ENCODE measurements at places on chromosomes 3 and 15. TPM values are rescaled to one million over a fixed set of nuclear protein-coding genes. Genes with fewer than 3 reads are reported as not detected.

Gene SLC22A13
- 0.24 TPM for polyA plus RNA-seq

Gene STIMATE
- 16.0 TPM for polyA plus RNA-seq

Gene SELENOK
- polyA plus RNA-seq, result 57.0 TPM

Gene GUCA1C
- polyA plus RNA-seq, result not detected

Gene TNFAIP8L3
- 3.0 TPM for polyA plus RNA-seq

Gene ZNF774
- polyA plus RNA-seq, result 5.6 TPM

Gene SENP5
- 31.4 TPM for polyA plus RNA-seq

Gene NME9
- polyA plus RNA-seq, result 5.6 TPM

DNA sequence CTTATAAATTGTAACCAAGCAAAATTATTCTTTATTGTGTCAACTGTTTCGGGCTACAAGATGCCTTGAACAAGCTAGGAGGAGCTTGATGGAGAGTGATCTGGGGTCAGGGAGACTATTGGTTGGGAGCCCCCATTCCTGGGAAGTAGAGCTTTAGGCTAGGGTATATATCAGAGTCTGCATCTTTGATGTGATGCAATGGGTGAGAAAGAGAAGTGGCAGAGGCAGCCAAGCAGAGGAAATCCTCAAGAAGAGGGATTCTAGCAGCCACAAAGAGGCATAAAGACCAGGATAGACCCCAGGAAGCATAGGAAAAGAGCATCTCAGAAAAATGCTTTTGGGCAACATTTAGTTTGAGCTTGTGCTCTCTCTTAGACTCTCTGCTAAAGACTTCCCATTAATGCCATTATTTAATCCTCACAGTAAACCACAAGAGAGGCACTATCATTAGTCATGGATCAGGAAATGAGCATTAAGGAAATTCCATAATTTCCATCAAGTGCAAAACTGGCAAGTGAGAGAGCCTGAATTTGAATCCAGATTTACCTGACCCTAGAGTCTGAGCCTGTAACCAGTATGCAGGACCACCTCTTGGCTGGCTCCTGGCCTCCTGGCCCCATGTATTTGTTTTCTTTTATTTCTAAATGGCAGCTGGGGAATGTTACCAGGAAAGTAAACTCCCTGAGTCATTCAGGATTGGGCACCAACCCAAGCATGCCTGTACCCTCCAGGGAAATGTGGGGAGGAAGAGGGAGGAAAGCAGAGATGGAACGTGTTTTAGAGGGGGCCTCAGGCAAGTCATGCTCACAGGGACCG lies 118.7 kb downstream of the RPL22L1 start:
- DNase-seq, result no peak

DNA sequence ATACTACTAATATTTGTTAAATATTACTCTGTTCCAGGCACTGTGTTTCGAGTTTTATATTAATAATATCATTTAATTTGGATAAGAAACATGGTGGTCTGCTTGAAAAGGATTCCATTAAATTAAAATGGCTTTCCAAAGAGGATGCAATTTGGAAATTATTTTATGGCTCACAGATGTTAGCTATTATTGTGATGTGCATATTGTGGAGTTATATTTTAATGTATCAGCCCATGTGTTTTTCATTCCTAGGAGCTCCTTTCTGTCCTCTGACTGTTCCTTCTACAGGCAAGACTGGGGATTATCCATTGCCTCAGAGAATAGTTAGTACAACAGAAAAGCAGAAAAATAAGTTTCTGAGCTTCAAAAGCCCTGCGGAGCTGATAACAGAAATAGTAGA lies 376.7 kb upstream of the PDZRN3 start:
- no peak for DNase-seq

DNA sequence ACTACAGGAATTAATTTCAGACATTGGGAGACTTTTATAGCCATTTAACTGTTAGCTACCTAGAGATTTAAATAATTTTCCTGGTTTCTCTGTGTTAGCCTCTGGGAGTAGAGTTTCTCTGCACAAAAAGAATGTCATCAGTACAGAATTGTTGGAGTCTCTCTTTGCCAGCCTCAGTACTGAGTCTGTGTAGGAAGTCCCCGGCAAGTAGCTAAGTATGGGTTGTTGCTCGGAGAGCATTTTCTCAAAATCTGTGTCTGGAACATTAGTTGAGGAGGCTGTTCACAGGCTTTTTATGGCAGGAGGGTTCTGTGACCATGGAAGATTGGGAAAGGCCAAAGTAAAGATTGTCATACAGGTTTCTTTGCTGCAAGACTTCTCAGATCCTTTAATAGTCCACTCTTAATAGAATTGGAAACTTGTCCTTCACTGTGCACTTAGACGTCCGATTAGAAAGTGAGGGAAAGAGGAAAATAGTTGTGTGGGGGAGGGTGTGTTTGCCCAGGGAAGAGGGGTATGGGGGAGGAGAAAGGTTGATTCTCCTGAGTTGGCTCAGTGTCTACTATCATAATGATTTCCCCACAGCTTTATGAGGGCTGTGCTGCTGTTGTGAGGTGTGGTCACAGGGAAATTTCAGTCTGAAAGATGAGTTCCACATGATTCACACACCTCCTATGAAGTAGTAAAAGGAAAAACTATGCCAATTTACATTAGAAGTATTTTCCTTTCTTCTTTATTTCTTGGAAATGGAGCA lies 207.1 kb downstream of the PTPRG start:
- DNase-seq, result no peak

DNA sequence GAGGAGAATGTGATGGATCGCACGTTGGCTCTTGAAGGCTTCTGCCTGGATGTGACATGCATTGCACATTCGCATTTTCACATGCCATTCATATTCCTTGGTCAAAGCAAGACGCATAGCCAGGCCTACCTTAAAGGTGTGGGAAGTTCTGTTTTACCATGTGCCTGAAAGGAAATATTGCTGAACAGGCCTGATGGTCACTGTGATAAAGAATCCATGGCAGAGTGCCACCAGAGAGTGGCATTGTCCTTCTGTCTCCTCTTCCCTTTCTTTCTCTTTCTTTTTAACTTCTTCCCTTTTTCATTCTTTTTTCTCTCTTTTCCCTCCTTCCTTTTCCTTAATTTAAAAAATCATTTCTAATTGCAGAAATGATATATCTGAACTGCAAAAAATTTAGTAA lies 15.9 kb upstream of the MITF start:
- no peak for DNase-seq

DNA sequence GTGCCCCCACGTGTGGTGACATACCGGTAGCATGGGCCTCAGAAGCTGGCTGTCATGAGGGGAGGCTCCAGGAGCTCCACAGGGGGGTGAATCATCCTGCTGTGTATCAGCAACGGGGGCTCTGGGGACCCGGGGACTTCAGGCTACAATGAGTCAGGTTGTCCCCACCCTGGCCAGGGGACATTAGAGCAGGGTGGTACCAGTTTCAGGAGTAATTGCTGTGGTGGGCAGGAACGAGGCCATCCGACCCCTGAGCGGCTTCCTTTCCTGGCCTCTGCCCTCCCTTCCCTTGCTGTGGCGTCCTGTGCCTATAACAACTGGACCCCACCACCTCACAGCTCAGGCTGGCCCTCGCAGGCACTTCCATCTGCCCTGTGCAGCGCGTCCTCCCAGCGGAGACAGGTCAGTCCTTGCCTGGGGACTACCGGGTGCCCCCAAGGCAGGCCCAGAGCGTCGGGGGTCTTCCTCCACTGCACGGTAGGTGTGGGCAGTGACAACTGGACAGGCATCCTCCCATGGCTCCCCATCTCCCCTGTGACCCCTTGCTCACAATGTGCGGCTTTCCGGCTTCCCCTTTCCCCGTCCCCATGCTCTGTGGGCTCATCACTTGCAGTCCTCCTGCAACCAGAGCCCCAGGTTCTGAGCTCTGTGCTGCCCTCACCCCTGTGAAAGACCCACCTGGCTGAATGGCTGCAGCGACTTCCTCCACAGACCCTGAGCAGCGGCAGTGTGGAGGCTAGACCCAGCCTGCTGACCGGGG lies 57.0 kb downstream of the KLF15 start:
- no peak for DNase-seq

GRCh38 chr3:151816091-151816604 lies 2.2 kb downstream of the AADAC start:
- DNase-seq, result peak; percentile 31

DNA sequence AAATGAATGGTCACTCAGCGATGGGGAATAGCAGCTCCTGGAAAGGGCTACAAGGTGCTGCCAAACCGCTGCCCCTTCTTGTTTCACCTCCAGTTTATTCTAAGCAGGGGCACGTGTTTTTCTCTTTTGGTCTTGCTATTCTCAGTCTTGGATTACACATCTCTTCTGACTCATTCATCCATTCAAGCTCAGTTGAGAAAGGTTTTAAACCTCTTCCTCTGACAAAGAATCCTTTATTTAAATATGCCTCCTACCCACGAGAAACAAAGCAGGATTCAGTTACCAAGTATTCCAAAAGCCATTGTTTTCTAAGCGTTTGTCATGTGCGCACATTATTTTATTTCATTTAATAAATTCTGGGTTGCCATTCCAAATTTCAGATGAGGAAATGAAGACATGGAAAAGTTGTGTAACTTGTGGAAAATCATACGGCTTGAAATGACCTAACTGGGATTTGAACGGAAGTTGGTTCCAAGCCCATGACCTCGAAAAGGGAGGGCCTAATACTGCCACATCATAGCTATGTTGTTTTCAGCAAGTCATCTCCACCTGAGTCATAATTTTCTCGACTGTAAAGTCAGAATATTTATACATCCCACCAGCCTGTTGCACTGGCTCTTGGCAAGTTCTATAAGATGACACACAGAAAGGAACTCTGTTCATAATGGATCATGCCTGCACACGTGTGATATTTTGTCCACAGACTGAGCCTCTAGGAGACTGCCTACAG lies 292.0 kb upstream of the SLCO3A1 start:
- no peak for DNase-seq

- DNase-seq, result peak; percentile 54
These were observed 1371.6 kb downstream of the NSUN3 start for GRCh38 chr3:95434491-95434890.

Data from right lung (tissue), 10 donors.